ENCODE measurements at places on chromosomes 5 and 9.

DNA sequence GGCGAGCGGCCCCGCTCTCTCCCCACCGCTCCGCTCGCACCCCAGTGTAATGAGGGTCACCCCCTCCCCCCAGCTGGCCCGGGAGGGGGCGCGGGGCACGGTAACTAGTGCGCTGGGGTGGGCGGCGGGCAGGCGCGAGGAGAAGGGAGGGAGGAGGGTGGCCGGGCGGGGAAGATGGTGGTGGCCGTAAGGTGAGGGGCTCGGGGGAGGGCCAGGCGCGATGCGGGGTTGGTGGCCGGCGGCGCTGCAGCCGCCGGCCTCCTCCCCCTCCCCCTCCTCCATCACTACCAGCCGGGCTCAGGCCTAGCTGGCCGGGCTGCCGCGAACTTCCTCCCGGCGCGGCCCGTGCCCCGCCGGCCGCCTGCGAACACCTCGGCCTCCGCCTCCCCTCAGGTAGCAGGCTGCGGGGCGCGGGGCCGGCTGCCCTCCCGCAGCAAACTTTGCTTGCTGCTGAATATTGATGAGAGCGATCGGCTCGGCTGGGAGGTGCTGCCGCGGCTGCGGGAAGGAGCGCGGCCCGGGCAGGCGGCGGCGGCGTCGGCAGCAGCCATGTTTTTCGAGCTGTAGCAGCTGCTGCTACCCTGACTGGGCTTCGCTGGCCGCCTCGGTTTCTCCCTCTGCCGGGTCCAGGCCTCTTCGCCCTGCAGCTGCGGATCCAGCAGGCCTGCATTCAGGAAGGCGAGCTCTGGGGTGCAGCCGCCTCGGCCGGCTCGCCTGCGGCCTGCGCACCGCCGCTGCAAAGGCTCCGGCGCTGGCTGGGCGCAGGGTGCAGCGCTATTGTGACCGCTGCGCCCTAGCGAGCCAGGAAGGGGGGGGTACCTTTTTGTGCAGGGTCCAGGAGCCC lies 502 bp downstream of the NSD1 start:
- no peak for DNase-seq

- no peak for DNase-seq
Observed at GRCh38 chr5:58011301-58011700, 448.6 kb downstream of the PLK2 start.

DNA sequence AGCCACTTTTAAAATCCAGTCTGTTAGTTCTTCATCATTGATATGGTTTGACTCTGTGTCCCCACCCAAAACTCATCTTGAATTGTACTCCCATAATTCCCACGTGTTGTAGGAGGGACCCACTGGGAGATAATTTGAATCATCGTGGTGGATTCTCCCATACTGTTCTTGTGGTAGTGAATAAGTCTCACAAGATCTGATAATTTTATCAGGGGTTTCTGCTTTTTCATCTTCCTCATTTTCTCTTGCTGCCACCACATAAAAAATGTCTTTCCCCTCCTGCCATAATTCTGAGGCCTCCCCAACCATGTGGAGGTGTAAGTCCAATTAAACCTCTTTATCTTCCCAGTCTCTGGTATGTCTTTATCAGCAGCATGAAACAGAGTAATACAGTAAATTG lies 26.9 kb upstream of the SH3TC2 start:
- no peak for DNase-seq

GRCh38 chr5:59222687-59223511 lies 640.0 kb downstream of the RAB3C start:
- no peak for DNase-seq

DNA sequence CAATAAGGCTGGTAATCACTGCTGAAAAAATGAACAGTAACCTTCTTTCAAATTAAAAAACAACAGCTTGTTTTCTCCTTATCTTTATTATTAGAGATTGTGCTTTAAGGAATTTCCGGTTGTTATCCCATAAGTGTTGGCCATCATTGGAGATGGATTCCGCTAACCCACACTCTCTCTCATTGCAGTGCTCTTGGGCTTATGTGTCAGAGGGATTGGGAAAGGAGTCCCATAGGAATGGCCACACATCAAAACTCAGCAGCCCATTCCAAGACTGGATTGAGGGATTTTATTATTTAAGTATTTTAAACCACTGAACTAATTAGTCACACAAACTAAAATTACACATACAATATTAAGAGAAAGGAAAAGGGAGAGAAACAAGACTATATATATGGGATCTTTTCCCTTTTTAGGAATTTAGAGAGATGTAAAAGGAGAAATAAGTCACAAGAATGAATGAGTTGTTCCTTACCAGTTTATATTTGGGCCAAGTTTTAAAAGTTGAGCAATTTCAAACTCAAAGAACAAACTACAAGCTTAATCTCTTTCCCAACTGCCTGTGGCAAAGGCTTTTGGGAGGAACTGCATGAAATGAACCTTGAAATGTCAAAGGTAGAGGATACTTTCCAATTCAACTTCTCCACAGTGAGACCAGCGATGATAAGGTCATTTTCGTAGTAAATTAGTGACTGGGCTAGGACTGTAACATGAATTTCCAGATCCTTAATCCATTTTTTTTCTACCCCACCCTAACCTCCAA lies 2.4 kb downstream of the SPINK6 start:
- DNase-seq, result no peak

DNA sequence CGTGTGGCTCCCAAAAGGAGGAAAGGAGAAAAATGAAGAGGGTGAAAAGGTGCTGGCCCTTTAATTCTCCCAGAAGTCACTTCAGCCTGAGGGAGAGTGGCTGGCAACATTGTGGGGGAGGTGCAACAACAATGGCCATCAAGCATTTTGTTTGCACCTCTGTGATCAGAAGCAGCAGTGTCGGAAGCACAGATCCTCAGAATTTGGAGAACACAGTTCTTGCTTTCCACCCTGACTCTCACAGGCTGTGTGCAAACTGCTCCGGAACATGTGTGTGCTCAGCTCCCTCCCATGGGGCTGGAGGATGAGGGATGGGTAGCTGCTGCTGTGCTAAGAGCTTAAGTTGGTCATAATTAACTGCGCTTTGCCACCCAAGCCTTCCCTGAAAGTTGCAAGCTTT lies 127.1 kb downstream of the DPYSL3 start:
- DNase-seq, result no peak

DNA sequence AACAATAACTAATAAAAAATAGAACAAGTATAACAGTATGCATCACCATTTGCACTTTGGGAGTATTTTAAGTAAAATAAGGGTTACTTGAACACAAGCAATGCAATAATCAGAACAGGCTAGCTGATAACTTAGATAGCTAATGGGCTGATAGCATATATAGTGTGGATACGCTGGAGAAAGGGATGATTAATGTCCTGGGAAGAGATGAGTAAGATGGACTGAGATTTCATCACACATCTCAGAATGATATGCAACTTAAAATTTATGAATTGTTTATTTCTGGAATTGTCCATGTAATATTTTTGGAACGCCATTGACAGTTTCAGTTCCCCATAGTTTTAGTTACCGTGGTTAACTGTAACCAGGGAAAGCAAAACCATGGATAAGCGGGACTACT lies 173.6 kb downstream of the ISL1 start:
- DNase-seq, result no peak

- DNase-seq, result no peak
Observed at GRCh38 chr5:121108725-121109124, 644.6 kb downstream of the PRR16 start.
